ENCODE measurements at places on chromosomes 3 and 15. TPM values are rescaled to one million over a fixed set of nuclear protein-coding genes. Genes with fewer than 3 reads are reported as not detected.

SLCO2A1 gene
- under 0.01 TPM for total RNA-seq

DPPA4 gene
- not detected for total RNA-seq

UBA3 gene
- total RNA-seq: 64.3 TPM

ACKR2 gene
- total RNA-seq: not detected

ASB14 gene
- total RNA-seq: not detected

KLHDC8B gene
- 16.1 TPM for total RNA-seq

UBE2E1 gene
- 87.8 TPM for total RNA-seq

WDR93 gene
- total RNA-seq: not detected

GRCh38 chr3:119547227-119547626 lies 12.2 kb downstream of the CD80 start:
- H3K27ac ChIP-seq: no peak overlapping the region
- no peak overlapping the region for H3K4me3 ChIP-seq
- no peaks in the 10 kb centered on the region for H3K36me3 ChIP-seq

DNA sequence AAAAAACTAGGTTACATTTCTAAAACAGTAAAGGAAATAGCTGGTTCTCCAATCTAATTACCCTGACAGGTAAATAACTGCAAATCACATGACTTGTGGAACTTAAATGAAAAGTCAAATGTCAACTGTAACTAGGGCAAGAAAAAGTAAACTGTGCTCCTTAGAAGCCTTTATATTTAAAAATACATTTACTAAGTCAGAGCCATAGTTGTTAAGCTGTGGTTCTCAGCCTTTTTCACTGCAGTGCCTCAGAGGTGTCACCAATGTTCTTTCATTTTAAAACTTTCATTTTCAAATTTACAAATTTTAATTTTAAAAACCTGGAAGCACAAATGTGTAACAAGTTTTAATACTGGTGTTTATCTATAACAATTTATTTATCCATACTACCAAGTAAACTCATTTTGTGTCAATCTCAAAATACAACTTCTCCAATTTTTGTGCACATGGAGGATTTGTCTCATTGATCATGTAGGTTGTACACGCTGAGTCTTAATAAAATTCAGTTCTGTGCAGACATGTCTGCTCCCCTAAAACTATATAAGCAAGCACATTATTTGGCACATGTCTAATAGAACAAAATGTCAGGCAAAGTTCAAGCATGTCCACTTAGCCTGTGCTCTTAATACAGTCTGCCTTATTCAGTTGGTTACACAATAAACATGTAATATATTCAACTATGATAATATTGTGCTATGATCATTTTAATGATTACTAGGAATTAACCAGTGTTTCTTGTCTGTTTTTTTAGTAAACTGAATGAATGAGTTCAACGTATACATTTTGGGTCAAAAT lies 70.4 kb downstream of the DLG1 start:
- no peak overlapping the region for H3K4me3 ChIP-seq
- no peak overlapping the region for H3K27ac ChIP-seq
- no peak for DNase-seq
- H3K36me3 ChIP-seq: no peaks in the 10 kb centered on the region
- no peaks in the 10 kb centered on the region for H3K4me1 ChIP-seq

GRCh38 chr3:142618917-142619461 lies 22.8 kb downstream of the PLS1 start:
- H3K36me3 ChIP-seq: no peaks in the 10 kb centered on the region
- DNase-seq: no peak
- H3K4me3 ChIP-seq: no peak overlapping the region
- no peaks in the 10 kb centered on the region for H3K27me3 ChIP-seq

DNA sequence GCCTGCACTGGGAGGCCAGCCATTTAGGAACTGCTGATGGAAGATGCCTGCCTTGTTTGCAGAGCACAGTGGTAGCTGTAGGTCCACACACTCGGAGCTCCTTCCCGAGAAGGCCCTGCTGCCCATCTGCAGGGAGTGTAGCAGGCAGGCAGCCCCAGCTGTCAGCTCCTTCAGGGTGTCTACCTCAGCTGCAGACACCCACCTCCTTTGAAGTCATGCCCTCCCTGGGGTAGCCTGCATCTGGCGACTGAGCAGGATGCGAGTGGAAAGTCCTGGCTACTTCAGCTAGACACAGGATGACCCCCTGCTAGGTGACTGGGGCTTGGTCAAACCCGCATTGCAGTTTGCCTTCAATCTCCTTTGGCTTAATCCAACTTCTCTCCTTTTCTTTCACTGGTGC lies 93.2 kb upstream of the TLE3 start:
- H3K36me3 ChIP-seq: no peaks in the 10 kb centered on the region
- peaks cover 47% of the 10 kb centered on the region for H3K27me3 ChIP-seq
- no peak overlapping the region for H3K27ac ChIP-seq

DNA sequence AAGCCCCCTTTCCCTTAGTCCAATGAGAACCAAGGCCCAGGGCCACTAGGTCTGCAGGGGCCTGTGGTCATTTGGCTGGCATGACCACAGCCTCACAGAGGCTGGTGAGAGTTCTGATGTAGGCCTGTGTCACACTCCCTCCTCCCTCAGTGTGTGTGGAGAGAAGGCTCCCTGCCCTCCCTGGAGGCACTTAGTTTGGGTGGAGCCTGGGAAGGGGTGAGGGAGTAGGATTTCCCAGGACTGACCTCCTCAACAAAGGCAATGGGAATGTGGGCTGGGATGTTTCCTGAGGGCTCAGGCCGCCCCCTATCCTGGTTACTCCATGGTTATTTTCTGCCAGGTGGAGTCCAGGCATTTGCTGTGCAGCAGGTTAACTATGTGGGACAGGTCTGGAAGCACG lies 7.6 kb downstream of the TEX264 start:
- peaks cover 17% of the 10 kb centered on the region for H3K36me3 ChIP-seq
- no peak overlapping the region for H3K27ac ChIP-seq
- no peaks in the 10 kb centered on the region for H3K27me3 ChIP-seq
- no peak overlapping the region for H3K4me3 ChIP-seq

DNA sequence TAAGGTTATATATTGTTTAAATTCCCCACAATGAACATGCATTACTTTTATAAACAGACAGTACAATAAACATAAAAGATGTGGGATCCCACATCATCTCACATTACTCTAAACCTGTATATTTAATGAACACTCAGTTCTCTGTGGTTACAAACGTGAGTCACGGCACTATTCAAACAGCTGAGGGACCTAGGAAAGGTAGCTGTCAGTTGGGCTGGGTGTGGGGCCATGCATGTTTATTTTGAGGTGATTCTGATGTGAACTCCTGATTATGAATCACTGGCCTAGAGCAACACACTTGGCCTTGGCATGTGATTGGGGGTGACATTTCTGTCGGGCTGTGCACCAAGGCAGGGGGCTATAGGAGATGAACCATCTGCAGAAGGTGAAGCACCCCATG lies 147.6 kb upstream of the HACD2 start:
- H3K36me3 ChIP-seq: peaks cover 52% of the 10 kb centered on the region
- H3K4me3 ChIP-seq: no peak overlapping the region
- peaks cover 37% of the 10 kb centered on the region for H3K4me1 ChIP-seq

DNA sequence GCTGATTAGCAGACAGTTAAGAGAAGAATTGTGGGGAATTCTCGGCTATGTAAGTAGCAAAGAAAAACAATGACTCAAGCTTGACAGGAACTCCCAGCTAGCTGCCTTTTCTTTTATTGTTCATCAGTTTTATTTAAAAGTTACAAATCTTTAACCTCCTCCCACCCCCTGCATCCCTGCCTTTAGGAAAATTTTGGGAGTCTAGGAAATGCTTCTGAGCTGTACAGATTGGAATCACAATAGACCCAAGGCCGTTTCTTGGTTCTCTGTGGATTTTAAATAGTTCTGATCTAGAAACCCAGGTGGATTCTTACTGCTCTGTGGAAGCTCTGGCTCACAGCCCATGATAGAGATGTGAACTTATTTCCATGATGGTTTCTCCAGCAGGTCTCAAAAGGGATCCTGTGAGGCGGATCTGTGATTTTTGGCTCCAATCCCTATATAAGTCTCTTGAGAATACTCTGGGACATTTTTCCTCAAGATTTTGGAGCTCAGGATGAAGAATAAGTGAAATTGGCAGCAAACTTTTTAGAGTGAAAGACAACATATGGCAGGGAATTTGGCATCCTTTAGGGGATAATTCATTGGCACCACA lies 312.3 kb downstream of the EPHA3 start:
- H3K36me3 ChIP-seq: no peaks in the 10 kb centered on the region
- H3K4me3 ChIP-seq: no peak overlapping the region
- no peaks in the 10 kb centered on the region for H3K4me1 ChIP-seq
- H3K27ac ChIP-seq: no peak overlapping the region
- no peaks in the 10 kb centered on the region for H3K27me3 ChIP-seq

DNA sequence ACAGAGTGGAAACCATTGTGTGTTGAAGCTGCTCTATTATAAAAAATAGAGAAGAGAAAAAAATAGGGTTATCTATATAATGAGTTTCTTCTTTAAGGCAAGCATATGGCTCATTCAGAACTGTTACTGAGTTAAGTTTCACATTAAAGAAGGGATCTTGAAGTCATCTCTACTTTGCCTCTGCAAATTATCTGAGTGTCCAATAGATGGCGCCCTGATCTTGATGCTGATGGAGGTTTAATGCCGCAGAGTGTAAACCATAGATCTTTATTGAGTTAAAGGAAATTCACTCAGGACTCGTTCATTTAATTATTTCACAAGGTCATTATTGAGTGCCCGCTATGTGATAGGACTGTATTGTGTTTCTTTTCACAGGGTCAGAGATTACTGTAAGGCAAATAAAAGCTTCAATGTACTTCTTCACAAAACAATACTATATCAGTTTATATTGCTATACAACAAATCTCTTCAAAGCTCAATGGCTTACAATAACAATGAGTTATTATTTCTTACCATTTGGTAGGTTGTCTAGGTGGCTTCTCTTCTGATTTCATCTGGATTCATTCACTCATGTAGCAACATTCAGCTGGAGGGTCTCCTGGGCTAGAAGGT lies 171.4 kb downstream of the NSUN3 start:
- H3K27ac ChIP-seq: no peak overlapping the region
- H3K4me3 ChIP-seq: no peak overlapping the region
- H3K4me1 ChIP-seq: no peaks in the 10 kb centered on the region
- H3K27me3 ChIP-seq: no peaks in the 10 kb centered on the region

Measured in IMR-90 (cell line).